ENCODE measurements at places on chromosomes 12 and 14.

- no peak for DNase-seq
These were observed 198.5 kb downstream of the SLC25A21 start for GRCh38 chr14:36973806-36974442.

GRCh38 chr12:107598906-107599305 lies 86.7 kb upstream of the PWP1 start:
- no peak for DNase-seq

DNA sequence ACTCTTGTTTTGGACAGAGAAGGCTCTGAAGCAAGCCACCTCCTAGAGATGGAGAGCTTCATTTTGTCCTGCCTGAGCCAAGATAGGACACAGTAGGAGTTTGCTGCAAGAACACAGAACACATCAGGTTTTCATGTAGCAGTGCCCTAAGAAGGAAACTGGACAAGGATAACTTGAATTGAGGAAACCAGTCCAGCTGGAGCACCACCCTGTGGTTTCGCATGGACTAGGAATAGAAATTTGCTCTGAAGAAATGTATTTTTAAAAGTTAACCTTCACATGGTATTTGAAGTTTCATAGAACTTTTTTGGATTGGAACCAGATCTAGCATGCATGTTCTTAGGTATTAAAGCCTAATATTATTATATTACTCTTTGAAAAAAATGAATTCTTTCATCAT lies 68.8 kb downstream of the RERG start:
- no peak for DNase-seq

DNA sequence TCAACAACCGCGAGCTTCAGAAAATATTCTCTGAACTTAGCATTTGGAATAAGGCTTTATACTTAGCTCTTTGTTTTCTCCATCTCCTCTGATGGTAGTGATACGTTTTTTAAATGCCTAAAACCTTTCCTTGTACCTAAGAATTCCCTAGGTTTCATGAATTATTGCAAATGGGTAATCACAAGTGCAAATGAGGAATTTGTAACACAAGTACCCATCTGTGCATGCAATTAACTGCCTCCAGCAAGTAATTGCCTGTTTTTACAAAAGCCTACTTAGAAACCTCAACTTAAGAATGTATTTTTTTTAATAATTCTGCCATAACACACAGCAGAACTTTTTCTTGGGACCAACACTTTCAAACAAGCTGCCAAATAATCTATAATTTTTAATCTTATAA lies 149.2 kb downstream of the PHLDA1 start:
- DNase-seq: no peak

DNA sequence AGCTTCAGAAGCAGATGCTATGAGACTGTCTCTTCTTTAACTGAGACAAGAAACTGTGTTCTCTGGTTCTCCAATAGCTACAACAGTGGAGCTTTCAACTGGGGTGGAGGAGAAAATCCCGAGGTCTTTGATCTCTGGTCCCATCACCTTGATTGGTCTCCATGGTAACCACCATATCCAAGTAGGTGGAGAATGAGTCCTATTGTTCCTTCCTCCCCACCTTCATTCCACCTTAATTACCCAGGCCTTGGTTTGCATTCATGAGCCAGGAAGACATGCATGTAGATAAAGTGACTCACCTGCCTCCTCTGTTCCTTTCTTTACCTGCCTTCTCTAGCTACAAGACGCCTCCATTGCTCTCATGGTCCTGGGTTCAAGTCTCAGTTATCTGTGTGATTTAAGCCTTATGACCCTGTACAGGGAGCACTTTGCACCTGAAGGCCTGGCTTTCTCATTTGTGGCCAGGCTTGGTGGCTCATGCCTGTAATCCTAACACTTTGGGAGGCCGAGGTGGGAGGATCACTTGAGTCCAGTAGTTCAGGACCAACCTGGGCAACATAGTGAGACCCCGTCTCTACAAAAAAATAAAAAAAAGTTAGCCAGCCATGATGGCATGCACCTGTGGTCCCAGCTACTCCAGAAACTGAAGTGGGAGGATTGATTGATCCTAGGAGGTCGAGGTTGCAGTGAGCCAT lies 157.7 kb upstream of the TBX3 start:
- no peak for DNase-seq

DNA sequence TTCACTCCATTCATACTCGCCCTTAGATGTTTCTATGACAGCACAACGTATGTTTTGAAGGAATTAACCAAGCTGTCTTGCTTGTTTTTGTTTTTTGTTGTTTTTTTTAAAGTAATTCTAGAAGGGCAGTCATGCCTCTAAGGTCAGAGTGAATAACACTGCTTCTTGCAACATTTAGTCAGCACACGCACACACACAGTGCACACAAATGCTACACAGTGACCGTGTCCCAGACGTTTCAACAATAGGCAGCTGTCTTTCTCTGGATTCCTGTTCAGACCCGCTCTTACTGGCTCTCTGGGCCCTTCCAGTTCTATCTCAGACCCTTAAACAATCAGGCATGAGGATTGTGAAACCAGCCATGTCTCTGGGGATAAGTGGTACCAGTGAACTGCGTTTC lies 351.0 kb upstream of the FKBP4 start:
- DNase-seq: no peak

DNA sequence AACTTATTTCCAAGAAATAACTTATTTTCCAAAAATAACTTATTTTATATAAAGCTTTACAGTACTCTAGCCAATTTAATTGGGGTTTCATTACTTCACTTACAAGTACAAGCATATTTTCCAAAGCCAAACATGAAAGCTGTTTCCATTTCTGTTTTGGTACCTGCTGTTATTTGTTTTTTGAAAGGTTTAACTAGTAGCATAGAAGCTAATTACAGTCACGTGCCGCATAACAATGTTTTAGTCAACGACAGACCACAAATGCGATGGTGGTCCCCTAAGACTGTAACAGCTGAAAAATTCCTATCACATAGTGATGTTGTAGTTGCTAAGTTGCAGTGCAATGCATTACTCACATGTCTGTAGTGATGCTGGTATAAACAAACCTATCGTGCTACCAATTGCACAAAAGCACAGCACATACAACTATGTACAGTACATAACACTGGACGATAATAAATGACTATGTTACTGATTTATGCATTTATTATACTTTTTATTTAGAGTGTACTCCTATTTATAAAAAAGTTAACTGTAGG lies 21.7 kb downstream of the PTPN21 start:
- DNase-seq: no peak

GRCh38 chr14:100891501-100892445 lies 11.7 kb downstream of the RTL1 start:
- no peak for DNase-seq

DNA sequence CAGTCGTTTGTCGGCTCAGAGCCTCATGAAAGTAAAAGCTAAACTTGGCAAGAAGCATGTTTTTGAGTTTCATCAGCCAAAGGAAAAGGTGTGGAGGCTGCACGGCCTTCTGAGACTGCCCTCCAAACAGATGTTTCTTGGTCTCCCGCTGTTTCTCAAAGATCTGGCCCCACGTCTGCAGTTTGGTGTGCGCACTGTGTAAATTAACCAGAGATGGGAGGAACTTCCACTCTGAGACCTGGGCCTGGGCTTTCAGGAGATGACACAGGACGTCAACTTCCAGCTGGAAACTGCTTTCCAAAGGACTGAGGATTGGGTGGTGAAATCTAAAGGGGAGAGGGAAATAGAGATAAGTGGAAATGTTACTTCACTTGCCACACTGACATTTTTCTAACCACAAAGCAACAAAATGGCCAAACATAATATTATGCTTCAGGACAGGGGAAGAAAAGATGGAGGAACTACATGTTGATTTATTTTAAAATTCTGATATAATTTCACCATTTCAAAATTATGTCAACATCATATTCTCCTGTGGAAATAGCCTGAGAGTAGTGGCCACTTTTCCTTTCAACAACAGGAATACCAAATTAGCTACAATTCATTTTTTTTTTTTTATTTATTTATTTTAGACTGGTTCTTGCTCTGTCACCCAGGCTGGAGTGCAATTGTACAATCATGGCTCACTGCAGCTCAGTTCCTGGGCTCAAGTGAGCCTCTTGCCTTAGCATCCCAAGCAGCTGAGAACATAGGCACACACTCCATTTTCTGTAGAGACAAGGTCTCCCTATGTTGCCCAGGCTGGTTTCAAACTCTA lies 27.6 kb downstream of the KICS2 start:
- DNase-seq: no peak

DNA sequence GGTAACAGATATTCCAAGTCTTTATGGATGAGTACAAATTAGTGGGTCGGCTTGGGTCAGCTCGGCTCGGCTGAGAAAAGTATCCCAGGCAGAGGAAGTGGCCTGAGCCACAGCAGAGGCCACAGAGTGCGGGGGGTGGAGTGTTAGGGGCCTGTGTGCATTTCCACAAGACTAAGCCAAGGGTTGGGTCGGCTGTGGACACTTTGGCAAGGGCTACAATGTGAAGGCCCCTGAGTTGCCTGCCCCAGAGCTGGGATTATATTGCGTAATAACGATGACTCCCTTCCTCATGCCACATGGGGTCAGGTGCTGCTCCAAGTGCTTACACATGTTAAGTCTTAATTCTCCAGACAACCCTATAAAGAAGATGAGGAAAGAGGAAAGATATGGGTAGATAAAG lies 11.4 kb downstream of the EVL start:
- no peak for DNase-seq

- DNase-seq: no peak
These were observed 39.5 kb downstream of the TPCN1 start for GRCh38 chr12:113260636-113261300.

DNA sequence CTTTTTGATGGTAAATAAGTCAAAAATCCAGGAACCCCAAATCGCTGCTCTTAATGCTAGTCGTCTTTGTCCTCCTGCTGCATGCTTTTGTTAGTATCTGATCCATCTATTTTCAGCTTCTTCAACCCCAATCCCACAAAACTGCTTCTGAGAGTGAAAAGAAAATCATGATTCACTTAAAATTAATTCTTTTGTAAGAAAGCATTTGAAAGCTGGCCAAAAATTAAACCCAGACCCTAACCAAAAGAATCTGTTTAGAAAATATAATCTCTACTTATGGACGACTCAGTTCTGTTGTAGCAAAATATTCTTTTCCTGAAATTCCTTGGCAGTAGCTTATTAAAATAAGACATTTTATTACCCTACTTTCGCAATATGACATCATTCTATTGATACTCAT lies 443.6 kb upstream of the SYT1 start:
- DNase-seq: no peak

GRCh38 chr14:96117101-96117897 lies 78.1 kb downstream of the C14orf132 start:
- peak; percentile 28 for DNase-seq

DNA sequence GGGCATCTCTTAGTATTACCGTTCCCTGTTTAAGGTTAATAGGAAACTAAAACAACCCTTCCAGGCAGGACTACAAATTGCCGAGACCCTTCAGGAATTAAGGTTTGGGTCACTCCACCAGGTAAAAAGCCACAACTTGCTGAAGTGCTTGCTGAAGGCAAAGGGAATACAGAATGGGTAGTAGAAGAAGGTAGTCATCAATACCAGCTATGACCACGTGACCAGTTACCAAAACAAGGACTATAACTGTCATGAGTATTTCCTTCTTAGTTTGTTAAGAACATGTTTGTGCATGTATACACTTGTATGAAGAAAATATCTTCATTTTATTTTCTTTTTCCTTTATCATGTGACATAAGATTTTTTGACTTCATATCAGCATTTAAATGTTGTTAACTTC lies 578.7 kb upstream of the FBXO33 start:
- no peak for DNase-seq

DNA sequence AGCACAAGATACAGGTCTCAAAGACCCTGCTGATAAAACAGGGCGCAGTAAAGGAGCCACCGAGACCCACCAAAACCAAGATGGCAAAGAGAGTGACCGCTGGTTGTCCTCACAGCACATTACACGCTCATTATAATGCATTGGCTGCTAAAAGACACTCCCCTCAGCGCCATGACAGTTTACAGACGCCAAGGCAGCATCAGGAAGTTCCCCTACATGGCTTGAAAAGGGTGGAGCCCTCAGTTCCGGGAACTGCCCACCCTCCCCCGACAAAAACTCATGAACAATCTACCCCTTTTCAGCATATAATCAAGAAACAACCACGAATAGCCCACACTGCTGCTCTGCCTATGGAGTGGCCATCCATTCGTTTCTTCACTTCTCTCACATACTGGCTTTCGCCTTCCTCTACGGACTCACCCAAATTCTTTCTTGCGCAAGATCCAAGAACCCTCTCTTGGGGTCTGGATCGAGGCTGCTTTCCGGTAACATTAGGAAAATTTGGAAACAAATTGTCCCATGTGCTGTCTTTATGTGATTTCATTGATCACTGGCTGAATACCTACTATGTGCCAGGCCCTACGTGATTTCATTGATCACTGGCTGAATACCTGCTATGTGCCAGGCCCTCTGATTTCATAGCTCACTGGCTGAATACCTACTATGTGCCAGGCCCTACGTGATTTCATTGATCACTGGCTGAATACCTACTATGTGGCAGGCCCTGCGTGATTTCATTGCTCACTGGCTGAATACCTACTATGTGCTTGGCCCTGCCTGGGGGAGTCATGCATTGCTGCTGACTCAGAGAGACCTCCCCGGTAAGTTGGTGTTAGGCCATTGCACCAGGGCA lies 126.4 kb downstream of the PIWIL1 start:
- DNase-seq: no peak

DNA sequence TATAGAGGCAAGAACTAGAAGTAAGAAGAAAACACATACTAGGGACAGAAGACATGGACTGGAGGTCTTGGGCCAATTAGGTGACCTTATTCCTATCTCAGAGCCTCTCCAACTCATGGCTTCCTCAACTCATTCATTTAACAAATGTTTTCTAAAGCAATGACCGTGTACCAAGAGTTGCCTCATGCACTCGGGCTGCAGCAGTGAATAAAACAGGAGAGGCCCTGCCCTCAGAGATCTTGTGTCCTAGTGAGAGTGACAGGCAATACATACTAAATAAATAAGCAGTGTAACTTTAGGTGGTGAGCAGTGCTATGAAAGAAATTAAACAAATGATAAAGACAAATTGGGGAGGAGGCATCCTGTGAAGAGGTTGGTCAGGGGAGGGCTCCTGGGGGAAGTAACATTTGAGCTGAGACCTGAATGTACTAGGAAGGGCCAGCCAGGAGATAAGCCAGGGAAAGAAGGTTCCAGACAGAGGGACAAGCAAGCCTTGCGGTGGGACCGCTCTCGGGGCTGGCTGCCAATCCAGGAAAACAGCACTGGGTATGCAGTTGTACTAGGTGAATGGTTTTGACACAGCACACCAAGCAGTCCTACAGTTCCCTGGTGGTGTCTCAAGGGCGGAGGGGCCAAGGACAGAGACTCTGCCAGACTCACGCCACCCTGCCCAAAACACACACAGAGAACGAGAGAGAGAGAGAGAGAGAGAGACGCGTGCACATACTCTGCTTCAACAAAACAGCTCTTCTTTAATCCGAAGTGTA lies 1.3 kb downstream of the NINJ2 start:
- DNase-seq: no peak

DNA sequence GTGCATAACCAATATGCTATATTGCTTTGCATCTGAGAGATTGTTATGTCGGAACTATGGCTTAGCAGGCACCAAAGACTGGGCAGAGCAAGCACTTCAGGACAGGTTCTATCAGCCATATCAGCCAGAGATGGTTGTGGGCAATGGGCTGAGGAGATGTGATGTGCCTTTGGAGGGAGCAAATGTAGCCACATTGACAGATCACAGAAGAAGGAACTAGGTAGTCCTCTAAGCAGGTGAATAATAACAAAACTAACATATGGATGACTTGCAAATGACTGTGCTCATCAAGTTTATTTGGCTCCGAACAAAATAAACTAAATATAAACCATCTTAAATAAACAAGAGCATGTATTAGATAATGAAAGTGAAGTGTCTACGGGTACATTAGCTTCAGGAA lies 291.7 kb downstream of the RMST start:
- DNase-seq: no peak

- no peak for DNase-seq
These were observed 66.3 kb downstream of the CKB start for GRCh38 chr14:103456167-103456835.
